ENCODE measurements at places on chromosomes 1 and 21.

DNA sequence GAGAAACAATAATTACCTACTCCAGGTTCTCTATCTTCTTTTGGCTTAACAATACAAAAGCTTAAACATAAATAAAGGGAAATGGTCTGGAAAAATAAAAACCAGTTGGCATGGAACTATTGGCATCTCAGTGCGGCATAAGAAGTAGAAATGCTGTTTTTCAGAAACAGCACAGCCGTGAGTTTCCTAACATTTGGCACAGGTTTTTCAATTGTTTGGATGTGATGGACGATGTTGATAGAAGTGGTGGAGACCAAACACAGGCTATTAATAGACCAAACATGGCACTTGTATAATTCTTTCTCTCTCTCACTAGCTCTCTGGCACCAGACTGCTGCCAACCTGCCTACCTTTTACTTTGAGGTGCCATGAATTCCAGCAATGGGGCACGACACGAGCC is 36.2 kb downstream of the KCNN3 start:
- DNase-seq, result no peak

DNA sequence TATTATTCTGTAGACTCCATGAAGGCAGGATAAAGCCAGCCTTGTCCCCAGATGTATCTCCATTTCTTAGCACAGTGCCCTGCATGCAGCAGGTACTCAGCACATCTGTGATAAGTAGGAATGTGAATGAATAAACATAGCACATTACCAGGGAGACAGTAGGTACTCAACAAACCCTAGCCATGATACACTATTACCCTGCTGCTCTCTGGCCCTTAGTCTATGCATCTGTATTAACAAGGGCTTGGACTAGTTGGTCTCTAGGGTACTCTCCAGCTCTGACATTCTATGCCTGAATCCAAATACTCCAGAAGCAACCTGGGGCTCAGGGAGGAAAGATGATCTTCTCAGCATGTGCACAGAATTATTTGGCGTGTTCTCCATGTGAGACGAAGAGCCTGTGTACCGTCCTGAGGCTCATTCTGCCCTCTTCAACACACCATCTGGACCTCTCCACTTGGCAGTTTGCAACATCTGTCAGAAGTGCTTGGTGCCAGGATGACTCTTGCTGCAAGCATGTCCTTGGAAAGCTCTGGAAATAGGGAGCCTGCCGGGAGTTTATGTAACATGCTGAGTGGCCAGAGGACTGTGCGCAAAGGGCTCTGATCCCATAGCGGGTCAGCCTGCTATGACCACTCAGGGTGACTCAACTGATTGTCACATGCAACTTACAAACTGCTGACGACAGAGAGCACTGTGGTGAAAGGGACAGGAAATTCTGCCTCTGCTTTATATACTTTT is 228.2 kb upstream of the USP24 start:
- DNase-seq, result peak; percentile 97

DNA sequence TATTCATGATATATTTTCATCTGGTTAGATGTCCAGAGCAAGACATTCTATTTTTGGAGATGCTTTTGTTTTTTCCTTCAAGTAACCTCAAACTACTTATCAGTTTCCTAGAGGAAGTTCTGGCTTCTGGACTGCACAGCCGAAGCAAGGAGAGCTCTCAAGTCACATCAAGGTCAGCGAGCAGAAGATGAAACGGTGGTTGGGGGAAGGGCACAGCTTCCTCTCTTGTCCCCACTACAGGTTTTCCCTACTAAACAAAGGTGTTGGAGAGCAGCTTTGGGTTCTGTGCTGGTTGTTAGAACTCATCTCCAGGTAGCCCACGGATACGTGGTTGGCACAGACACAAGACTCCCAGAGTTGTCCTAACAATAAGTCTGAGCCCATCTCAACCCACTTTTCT is 5.1 kb upstream of the PLEKHO1 start:
- no peak for DNase-seq

GRCh38 chr1:205190845-205191577 is 20.5 kb downstream of the DSTYK start:
- no peak for DNase-seq

- DNase-seq, result no peak
Observed at GRCh38 chr1:1031659-1032235, 11.8 kb downstream of the AGRN start.

GRCh38 chr1:79226963-79227362 is 220.4 kb upstream of the ADGRL4 start:
- DNase-seq, result no peak

DNA sequence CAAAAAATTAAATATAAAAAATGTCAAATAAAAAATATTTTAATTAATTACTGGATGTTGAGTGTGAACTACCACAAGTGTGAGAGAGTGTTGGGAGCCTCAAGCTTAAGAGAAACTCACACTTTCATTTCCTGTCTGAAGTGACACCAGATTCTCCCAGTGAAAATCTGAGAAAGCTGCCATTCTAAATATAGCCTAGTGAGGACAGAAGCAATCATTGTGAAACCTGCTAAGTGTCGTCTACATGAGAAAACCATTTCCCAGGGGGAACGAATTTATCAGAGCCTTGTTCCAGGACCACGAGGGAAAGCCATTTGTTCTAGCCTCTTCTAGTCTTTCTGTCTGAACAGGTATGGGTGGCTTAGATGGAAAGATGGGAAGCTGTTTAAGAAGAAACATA is 329.3 kb upstream of the PRMT6 start:
- peak; percentile 8 for DNase-seq

DNA sequence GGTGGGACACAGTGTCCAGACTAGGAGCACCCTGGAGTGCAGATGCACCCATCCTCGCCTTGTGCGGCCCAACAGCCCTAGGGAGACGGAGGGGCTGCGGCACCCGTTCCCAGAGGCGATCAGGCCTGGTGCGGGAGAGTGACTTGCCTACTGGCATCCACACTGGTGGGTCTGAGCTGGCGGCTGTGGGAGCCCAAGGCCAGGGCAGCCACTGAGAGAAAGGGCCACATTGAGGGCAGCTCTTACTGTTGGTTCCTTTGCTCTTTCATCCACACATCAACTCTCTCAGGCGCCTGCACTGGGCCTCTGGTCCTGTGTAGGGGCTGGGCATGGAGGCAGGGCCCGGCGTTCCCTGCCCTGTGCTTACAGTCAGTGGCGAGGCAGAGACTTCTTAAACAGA is 8.6 kb downstream of the PODN start:
- DNase-seq, result no peak

GRCh38 chr1:209993061-209993830 is 55.2 kb downstream of the SYT14 start:
- no peak for DNase-seq

DNA sequence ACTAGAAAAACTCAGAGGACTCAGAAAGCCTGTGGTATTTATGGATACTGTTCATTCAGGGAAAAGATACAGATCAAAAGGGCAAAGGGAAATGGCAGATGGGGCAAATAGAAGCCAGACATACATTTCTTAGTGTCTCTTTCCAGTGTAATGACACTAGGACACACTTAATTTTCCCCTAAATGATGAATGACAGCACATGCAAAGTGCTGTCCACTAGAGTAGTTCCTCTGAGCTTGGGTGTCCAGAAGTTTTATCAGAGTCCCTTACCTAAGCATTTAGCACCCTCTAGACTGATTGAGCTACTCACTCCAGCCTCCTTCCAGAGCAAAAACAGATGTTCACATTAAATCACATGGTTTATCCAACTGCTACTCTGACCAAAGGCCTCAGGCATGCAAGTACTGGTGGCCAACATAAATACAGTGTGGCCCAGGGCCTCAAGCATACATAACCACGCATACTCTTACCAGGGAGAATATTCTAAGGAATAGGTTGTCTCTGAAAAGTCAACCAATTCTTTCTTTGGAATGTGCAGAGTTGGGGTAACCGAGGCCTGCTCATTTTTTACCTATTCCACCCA is 166.9 kb downstream of the NCAM2 start:
- DNase-seq, result peak; percentile 95

GRCh38 chr21:35048183-35048601 is 910 bp downstream of the RUNX1 start:
- DNase-seq, result peak; percentile 38

GRCh38 chr21:45611939-45612664 is 31.4 kb upstream of the PCBP3 start:
- DNase-seq, result peak; percentile 43

- no peak for DNase-seq
Observed at GRCh38 chr1:234932106-234932505, 196.5 kb downstream of the TOMM20 start.

DNA sequence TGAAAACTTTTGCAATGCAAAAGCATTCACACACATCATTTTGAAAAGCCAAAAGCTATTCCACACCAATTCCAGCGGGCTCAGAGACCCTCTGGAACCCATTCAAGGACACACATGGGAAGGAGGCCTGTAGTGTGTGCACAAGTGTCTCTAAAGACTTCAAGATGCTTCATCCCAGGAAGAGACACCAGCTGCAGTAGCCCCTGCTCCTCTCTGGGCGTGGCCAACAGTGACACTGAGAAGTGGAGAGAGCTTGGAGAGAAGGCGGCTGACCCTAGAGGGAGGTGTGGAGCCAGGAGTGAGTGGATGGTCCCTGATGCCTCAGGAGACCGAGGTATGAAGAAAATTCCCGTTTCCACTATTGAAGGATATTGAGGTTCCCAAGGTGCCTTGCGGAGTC is 14.9 kb upstream of the TNNI1 start:
- DNase-seq, result peak; percentile 64

DNA sequence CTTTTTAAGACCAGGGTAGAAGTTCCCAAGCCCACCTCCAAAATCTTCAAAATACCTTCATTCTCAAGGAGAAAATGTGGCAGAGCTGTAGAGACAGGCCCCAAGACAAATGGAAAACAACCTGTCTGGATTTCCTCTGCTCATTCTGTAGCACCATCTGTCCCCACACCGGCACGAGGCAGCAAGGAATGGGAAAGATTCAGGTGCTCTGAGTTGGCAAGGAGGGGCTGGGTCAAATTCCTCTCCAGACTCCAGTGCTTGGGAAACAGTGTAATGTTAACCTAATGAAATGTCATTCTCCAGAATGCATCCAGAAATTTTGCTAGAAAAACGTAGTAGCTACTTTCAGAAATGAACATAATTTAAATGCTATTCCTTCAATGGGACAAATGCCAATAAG is 9.3 kb downstream of the PABPC4 start:
- DNase-seq, result no peak

DNA sequence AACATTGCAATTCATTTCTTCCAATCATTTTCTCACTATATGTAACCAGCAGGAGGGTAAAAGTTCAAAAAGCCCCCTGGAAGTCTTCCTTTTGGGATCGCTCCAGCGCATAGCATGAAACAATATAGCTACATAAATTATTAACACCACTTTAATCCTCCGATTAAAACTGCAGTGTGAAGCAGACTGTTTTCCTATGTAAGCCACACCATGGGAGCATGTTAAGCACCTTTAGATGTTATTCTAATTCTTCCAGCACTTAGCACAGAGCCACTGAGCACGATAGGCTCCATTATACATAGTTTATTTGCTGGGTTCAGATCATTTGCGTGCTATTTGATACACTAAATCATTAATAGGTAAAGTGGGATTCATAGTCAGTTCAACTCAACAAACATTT is 18.4 kb upstream of the GADD45A start:
- no peak for DNase-seq

- no peak for DNase-seq
Observed at GRCh38 chr1:151242442-151242841, 12.1 kb upstream of the PSMD4 start.

DNA sequence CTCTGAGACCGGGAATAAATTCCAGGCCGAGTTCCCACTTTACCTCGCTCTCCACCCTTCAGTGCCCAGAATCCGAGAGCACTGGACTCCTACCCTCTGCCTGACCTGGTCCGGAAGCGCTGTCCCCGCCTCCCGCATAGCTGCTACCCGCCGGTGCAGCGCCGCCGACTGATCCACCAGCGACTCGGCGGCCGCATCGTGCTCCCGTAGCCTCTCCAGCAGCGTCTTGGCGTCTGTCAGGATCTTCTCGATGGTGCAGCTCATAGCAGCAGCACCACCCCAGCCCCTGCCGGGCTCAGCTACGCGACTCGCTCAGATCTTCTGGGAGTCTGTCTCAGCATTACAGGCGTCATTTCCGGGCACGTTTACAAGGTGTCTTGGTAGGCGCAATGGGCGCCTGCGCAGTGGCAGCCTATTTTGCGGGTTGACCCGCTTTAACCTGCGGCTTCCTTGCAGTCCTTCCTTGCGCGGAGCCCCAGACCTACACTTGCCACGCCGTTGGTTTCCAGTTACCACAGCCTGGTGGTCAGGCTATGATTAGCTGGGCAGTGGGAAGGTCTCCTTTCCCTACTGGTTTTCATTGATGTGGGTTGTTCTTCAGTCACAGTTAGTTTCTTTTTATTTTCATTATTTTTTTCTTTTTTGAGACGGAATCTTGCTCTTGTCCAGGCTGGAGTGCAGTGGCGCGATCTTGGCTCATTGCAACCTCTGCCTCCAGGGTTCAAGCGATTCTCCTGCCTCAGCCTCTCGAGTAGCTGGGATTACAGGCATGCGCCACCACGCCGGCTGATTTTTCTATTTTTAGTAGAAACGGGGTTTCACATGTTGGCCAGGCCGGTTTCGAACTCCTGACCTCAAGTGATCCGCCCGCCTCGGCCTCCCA is at the start of gene SIKE1:
Gene SIKE1 (minus strand): TSS at position 342 of the 883 bp plus-strand sequence. CDS start 78 bp downstream, at position 264.
- DNase-seq, result peak; percentile 92

DNA sequence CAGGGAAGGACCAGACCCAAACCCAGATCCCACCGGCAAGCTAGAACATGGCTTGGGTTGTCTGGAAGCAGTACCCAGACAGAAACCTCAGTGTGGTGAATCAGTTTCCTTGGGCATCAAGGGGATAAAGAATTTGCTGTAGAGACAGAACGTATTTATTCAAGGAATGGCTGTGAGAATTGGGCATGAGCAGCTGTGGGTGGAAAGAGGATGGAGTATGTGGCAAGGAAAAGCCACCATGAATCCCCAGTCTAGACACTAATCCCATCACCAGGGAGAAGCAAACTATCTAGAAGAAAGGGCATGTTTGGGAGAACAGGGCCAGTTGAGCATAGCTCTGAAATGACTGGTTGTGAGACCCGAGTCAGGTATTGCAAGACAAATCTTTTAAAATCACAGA is 109.2 kb downstream of the TOMM20 start:
- DNase-seq, result peak; percentile 30

DNA sequence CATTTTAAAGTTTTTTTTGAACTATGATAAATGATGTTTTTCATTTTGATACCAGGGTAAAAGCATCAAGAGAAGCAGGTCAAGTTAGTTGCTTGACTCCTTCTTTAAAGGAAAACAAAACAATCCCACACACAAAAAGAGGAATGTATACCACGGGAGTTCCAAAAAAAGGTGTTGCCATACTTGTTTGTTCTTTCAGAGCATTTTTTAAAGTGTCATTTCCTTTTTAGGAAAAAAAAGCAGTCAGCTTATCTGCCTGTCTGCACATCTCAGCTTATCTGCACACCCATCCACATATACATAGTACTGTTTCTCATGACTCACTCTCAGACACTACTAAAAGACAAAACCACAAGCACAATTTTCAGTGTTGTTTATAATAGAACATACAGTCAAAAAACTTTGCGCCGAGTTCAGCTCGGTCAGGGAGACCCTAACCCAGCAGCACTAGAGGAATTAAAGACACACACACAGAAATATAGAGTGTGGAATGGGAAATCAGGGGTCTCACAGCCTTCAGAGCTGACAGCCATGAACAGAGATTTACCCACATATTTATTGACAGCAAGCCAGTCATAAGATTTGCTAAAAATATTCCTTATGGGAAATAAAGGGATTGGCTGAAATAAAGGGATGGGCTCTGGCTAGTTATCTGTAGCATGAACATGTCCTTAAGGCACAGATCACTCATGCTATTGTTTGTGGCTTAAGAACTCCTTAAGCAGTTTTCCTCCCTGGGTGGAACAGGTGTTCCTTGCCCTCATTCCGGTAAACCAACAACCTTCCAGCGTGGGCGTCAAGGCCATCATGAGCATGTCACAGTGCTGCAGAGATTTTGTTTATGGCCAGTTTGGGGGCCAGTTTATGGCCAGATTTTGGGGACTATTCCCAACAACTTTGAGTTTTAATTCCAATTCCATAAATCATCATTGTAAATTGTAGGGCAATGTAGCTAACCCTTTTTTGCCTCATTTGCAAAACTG is 11.4 kb upstream of the MNDA start:
- DNase-seq, result no peak
